ENCODE measurements at places on chromosomes 16 and 17. TPM values are rescaled to one million over a fixed set of nuclear protein-coding genes. Genes with fewer than 3 reads are reported as not detected.

- no peak for DNase-seq
Measured at GRCh38 chr17:81253358-81254131, 14.4 kb downstream of the NDUFAF8 start.

GRCh38 chr17:18992454-18993130 is 12.0 kb downstream of the FAM83G start:
- DNase-seq = no peak

Gene WNK4
- not detected for total RNA-seq

DNA sequence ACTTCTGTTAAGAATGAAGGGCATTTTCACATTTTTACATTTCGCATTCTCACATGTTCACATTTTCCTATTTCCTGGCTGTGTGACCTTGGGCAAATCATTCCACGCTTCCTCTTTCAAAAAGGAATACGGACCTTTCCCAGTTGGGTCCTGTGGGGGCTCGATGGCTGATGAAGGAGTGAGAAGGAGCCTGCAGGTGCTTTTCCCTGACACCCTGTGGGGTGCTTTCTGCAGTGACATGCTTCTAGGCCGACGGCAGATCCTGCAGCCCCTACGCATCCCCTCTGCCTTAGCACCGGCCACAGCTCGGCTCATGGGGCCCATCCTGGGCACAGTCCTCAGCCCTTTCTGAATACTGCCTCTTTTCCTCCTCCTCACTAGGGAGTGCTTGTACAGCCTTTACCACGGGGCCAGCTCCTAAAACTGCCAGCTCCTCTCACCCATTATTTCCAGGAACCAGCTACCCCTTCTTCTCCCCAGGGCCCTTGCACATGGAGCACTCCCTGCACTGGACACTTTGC is 91.0 kb downstream of the FOXL1 start:
- DNase-seq = no peak

Gene GAS2L2
- total RNA-seq = not detected

GRCh38 chr16:25374556-25374955 is 116.9 kb upstream of the ZKSCAN2 start:
- no peak for DNase-seq

DNA sequence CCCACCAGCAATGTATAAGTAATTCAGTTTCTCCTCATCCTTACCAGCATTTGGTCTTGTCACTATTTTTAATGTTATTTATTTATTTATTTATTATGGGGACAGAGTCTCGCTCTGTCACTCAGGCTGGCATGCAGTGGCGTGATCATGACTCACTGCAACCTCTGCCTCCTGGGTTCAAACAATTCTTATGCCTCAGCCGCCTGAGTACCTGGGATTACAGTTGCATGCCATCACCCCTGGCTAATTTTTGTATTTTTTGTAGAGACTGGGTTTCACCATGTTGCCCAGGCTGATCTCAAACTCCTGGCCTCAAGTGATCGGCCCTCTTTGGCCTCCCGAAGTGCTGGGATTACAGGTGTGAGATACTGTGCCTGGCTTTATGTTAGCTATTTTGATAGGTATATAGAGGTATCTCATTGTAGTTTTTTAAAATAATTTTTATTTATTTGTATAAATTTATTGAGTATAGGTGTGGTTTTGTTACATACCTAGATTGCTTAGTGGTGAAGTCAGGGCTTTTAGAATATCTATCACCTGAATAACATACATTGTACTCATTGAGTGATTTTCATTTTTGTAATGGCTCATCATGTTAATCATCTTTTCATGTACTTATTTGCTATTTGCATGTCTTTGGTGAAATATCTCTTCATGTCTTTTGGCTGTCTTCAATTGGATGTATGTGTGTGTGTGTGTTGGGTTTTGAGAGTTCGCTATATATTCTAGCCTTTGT is 53.3 kb downstream of the TANC2 start:
- DNase-seq = no peak

Gene CMTM2
- not detected for total RNA-seq

- DNase-seq = no peak
Measured at GRCh38 chr16:2883458-2883908, 468 bp downstream of the FLYWCH2 start.

- DNase-seq = no peak
Measured at GRCh38 chr17:43556292-43556691, 10.2 kb upstream of the ETV4 start.

DNA sequence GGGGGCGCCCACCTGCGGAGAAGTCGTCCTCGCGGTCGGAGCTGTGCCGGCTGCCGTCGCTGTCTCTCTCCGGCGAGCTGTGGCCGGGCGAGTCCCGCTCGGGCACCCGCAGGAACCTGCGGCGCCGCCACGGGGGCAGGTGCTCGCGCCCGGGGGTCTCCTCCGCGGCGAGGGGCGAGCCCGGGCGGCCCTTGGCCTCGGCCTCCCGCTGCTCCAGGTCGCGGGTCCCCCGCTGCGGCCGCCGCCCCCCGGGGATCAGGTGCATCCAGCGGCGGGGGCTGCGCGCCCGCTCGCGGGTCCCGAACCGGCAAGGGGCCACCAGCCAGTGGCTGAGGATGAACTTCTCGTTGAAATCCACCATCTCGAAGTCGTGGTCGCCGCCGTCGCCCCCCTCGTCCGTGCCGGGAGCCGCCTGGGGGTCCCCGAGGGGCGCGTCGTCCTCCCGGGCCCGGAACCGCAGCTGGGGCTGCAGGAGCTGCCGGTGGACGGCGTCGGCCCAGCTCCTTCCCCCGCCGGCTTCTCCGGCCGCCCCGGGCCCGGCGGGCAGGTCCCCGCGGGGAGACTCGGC is 41.4 kb upstream of the BHLHA9 start:
- DNase-seq = no peak
